Activated CD8-positive, alpha-beta T cell treated with anti-CD3 and anti-CD28 coated beads for 36 hours (primary cell): ENCODE measurements at places on chromosomes 12 and 14. TPM values are rescaled to one million over a fixed set of nuclear protein-coding genes. Genes with fewer than 3 reads are reported as not detected.

GRCh38 chr12:95710386-95710785 lies 80.2 kb downstream of the NTN4 start:
- DNase-seq, result no peak

GRCh38 chr12:47223031-47223847 lies 143.5 kb upstream of the AMIGO2 start:
- DNase-seq, result no peak

- DNase-seq, result peak; percentile 73
These were observed 785 bp downstream of the MLEC start for GRCh38 chr12:120687578-120688289.

GRCh38 chr12:77433799-77434198 lies 368.4 kb upstream of the E2F7 start:
- no peak for DNase-seq

DNA sequence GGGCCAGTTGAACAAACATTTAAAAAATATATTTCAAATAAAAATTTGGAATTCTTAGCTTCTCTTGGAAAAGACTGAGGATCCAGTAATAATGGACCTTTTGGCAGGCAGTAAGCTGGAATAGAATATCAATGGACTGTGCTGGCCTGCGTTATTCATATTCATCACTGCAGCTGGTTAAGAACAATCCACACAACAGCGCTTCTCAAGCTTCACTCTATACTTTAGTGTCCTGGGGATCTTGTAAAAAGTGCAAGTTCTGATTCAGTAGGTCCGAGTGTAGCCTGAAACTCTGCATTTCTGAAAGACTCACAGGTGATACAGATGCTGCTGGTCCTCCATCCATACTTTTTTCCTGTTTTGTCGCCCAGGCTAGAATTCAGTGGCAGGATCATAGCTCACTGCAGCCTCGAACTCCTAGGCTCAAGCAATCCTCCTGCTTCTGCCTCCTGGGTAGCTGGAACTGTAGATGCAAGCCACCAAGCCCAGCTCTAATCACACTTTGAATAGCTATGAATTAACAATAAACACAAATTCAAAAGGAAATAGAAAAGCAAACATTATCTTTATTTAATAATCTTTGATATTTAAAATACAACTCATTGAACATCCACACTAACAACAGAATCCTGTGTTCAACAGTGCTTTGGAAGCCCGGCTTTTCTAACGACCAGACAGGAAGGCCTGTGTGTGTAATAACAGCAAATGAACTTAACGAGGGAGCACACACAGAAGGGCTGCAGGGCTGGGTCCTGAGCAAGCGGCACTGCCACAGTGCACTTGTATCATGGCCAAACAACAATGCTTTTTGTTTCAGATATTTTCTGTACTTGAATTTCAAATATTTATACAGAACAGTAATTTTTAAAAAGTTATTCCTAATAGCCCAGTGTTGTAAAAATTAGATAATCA lies 18.4 kb upstream of the TRIP11 start:
- no peak for DNase-seq

- no peak for DNase-seq
These were observed 27.2 kb upstream of the AP4S1 start for GRCh38 chr14:30998100-30998706.

GRCh38 chr14:99268810-99269707 lies 2.9 kb downstream of the BCL11B start:
- DNase-seq, result no peak

DNA sequence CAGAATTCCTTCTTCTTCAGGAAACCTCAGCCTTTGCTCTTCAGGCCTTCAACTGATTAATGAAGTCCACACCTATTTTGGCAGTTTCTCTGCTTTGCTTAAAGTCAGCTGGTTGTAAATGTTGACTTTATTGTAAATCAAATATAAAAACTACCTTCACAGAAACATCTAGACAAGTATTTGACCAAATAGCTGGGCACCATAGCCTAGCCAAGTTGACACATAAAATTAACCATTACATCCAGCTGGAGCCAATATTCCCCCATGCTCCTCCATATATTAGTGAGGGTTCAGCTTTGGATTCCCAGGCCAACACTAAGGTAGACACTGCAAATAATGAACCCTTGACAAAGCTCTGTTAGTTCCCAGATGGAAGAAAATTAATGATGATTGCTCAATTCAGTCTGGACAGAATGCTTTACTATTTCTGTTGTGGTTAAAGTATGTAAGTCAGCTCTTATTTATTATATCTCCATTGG lies 125.5 kb downstream of the ZFP36L1 start:
- no peak for DNase-seq

DNA sequence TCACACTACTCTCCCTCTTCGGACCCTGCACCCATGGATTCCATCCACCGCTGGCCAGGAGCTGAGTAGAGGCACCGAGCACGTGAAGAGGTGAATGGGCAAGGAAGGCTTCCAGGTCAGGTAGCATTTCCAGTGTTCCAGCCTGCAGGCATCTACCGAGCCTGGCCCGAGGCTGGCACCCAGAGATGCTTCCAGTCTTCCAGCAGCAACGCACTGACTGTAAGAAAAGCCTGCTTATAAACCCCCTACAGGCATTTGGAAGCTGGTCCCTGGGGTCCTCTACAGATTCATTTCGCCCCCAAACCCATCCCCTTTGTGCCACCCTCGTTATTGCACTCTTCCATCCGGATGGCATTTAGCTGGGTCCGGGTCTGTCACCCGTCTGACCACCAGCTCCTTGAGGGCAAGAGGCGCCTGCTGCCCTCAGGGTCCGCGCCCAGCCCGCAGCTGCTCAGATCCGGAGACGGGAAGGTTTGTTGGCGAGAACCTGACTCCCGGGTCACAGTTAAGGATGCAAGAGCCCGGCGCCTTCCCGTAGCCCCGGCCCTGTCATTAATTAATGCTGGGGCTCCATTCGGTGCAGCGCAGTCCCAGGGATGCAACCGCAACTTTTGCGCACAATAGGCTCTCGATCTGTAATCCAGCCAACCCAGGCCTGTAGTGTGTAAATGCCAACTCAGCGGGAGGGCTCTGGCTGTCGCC lies 614 bp upstream of the MARK3 start:
- no peak for DNase-seq

DNA sequence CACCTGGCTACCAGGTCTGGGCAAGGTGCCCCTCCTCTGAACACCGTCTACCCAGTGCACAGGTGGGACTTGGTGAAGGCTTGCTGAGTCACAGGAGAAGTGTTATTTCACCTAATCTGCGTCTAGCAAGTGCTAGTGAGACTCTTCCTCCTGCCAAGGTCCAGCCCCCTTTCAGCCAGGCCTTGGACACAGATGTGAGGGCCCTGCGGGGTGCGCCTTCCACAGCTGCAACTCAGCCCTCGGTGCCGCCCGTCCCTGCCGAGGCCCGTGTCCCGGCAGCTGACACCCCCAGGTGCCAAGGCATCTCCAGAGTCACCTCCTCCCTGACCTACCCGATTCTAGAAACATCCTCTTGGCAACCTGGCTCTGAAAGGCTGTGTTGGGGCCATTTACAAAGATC lies 55.1 kb downstream of the PRIMA1 start:
- DNase-seq, result no peak

- peak; percentile 51 for DNase-seq
These were observed 55.6 kb upstream of the ISM2 start for GRCh38 chr14:77554207-77554606.

DNA sequence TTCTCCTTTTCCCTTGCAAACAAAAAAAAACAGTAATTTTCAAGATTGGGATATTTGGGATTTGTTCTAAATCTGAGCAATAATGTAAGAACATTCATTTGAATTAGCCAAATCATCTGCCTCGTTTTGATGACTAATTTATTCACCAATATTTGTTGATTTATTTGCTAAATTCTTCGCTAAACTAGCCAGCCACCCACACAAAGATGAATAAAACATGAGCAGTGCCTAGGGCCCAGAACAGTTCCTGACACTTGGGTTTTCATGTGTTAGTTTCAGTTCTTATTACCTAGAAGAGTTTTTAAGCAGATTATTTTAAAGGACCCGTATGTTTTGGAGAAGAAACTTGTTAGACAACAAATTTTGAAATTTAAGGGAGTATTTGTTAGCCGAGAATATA lies 1.4 kb downstream of the ETNK1 start:
- DNase-seq, result peak; percentile 58

GRCh38 chr14:32625211-32625610 lies 296.1 kb downstream of the AKAP6 start:
- no peak for DNase-seq

DNA sequence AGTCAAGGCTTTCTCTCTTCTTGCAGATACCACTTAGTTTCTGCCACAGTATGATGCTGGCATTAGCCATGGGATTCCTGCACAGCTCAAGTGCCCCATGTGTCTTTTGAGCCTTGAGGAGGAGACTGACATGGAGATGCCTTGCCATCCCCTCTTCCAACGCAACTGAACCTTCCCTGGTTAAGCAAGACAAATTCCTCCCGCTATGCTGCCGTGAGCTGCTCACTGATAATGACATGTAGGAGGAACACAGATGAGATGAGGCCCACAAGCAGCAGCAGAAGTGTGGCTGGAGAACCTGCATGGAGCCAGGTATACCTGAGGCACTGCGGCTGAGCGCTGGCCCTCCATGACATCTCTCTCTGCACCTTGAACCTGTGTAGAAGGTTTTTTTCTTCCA lies 15.4 kb upstream of the PPP1R1A start:
- DNase-seq, result no peak

DNA sequence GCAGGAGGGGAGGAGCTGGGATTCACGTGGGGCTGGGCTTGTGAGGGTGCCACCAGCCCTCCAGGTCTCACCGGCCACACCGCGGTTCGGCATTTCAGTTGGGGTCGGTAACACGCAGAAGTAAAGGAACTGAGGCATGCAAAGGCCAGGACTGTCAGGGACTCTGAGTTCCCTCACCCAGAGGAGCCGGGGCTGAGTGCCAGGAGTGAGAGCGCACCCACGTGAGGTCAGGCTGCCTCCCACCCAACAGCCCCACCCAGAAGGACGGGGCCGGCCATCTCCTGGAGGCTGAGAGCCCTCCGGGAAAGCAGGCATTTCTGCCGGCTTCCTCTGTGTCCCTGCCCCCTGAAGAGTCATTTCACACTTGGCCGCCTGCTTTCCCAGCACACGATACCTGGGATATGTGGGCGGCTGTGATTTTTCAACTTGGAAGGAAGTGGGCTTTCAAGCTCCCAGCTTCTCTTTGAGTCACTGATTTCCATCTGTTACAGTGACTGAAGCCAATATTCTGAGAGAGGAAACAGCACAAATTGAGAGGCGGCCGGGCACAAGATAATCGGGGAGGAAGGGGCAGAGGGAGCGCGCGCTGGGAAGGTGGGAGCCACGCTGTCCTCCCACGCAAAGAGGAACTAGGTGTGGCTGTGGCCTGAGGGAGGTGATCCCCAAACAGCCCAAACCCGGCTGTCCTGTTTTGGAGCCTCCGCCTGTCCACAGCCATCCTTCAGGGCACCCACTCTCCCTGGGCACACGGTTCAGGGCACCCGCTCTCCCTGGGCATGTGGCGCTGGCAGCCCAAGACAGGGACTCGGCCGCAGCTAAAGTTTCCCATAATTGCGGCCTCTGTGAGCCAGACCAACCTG lies 19.0 kb downstream of the GALNT9 start:
- DNase-seq, result no peak

DNA sequence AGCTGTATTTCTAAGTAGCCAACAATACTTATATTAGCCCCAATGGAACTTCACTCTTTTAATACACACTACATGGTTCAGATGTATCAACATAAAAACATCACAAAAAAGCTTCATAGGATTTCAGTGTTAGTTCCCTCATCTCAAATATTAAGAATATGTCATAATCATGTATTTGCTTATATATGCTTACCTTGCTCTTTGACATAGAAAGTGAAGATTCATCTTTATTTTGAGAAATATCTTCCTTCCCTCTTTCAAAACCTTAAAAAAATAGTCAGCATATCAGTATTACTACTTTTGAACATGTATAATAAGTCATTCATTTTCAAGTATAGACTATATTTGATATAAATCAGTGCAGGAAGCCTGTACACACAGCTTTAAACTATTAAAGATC lies 62.2 kb upstream of the BBS10 start:
- DNase-seq, result no peak

DNA sequence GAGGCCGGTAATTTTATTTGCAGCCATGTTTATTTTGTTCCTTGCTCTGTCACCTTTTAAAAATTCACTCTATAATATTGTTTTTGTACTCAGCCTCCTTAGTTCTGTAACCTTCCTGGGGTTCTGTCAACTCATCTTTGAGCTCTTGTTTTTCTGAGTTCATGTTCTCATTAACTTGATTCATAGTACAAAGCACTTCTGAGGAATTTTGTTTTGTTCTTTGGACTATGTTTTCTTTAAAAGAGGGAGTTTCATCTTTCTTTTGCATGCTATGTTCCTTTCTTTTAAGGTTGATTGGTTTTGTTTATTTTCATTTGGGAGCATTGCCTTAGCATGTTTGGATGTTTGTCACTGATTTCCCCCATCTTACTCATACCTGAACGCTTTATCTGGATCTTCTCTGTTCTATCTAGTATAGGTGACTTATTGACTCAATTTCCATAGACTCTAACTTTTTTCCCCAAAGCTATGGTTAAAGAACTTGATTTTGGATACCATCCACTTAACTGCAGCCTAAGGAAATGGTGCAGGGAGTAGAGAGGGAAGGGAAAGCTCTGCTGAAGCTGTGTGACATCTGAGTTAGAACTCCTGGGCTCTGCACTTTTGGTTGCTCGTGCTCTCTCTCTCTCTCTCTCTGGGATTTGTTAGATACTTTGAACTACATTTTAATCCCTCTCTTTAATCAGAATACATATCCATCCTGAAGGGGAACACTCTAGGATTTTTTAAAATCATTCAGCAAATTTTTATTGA lies 268.5 kb downstream of the PAWR start:
- DNase-seq, result no peak

GRCh38 chr12:953776-954175 lies 4.3 kb upstream of the RAD52 start:
- DNase-seq, result no peak

GRCh38 chr14:106309423-106309822 lies 783.0 kb downstream of the TMEM121 start:
- no peak for DNase-seq

DNA sequence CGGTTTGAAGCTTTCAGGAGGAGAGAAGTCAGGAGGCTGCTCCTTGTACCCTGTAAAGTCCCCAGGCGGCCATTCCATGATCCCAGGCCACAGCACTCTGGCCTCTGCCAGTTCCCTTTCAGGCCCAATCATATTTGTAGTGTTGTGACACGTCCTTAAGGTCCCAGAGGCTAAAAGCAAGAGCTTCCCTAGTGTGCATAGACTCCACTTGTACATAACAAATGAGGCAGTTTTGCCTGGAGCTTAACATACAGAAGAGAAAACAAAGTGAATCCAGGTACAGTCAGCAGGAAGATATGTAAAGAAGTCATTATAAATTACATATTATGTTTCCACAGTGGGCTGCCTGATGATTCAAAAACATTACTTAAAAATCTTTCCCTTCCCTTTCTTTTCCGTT lies 81.1 kb upstream of the RPH3A start:
- DNase-seq, result no peak

- DNase-seq, result no peak
These were observed 184.5 kb downstream of the NUBPL start for GRCh38 chr14:31745741-31746140.

GRCh38 chr12:63848450-63848849 lies 4.0 kb downstream of the SRGAP1 start:
- DNase-seq, result no peak

- DNase-seq, result no peak
These were observed 38.7 kb upstream of the GPATCH2L start for GRCh38 chr14:76112889-76113624.

GRCh38 chr14:23365036-23365731 lies at the start of gene EFS:
Gene EFS, minus strand, starts transcription at chr14:23365172. Its CDS starts 147 bp downstream, at chr14:23365025.
- DNase-seq, result no peak

GAPDH gene
- 9,234 TPM for total RNA-seq

ARHGEF40 gene
- total RNA-seq, result 0.23 TPM

PRR13 gene
- 187 TPM for total RNA-seq

KRT85 gene
- not detected for total RNA-seq

SDR9C7 gene
- total RNA-seq, result not detected

IGF1 gene
- 0.90 TPM for total RNA-seq

CD69 gene
- total RNA-seq, result 166 TPM

STYK1 gene
- total RNA-seq, result 0.70 TPM
